A673 (cell line): ENCODE measurements at places on chromosomes 12 and 14. TPM values are rescaled to one million over a fixed set of nuclear protein-coding genes. Genes with fewer than 3 reads are reported as not detected.

DNA sequence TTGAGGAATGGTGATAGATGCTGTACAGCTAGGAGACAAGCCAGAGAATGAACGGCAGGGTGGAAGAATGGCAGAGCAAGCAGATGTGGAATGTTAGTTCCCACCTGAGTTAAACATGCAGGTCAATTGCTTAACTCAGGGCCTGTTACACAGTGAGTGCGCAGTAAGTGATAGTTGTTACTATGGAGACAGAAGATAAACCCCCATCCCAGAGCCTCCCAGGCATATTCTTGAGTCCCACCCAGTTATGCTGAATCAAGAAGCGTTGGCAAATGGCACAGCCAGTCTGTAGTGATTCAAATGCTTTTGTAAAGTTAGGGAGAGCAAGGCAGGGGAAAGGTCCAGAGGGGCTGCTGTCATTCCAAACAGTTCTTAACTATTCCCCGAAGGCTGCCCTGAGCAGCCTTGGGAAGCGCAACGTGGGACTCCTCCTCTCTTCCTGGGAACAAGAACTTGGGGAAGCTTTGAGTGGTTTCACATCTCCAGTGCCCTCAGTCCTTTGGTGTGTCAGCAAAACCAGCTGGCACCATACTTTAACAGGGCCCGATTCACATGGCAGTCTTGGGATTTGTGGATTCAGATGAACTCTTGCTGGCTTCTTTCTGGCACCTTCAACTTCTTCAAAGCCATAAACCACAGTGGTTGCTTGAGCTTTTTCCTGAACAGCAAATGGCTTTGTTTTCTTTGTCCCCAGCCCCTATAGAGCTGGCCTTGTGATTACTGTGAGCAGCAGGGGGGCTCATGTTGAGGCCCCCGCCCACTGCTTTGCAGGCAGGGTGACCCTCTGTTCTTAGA lies 66.4 kb downstream of the PPM1A start:
- no peaks in the 10 kb centered on the region for H3K27me3 ChIP-seq
- no peaks in the 10 kb centered on the region for H3K36me3 ChIP-seq
- peaks cover 40% of the 10 kb centered on the region for H3K4me1 ChIP-seq
- no peak overlapping the region for H3K27ac ChIP-seq
- no peak for DNase-seq
- H3K4me3 ChIP-seq: no peak overlapping the region

MYBPC1 gene
- total RNA-seq: 0.09 and 0.49 TPM in 2 replicates

DNA sequence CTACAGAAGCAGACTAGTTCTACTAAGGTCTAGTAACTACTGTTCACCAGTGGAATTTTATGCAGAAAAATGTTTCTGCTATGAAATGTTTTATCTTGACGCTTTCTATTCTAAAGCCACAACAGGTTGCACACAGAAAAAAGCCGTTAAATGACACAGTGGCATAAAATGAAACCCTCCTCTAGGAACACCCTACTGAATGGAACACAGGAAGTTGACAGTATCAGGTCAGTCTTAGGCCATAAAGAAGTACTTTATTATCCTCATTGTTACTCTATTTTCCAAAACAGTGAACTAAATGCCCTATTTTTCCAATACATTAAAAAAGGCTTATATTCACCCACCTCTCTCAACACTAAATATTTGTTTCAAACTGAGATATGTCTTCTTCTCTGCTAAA lies 21.9 kb downstream of the EPS8 start:
- no peak for DNase-seq
- H3K27ac ChIP-seq: no peak overlapping the region
- peaks cover 9% of the 10 kb centered on the region for H3K4me1 ChIP-seq
- H3K36me3 ChIP-seq: no peaks in the 10 kb centered on the region
- H3K4me3 ChIP-seq: no peak overlapping the region
- no peaks in the 10 kb centered on the region for H3K27me3 ChIP-seq

DNA sequence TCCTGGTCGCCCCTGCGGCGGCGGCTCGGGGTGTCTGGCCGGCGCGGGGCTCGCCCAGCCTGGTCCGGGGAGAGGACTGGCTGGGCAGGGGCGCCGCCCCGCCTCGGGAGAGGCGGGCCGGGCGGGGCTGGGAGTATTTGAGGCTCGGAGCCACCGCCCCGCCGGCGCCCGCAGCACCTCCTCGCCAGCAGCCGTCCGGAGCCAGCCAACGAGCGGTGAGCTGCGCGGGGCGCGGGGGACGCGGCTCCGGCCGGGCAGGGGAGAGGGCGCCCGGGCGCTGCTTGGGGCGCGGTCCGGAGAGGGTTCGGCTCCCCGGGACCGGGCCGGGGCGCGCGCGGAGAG lies at the start of gene LGALS3:
Gene LGALS3 (plus strand): TSS at position 167 of the 342 bp plus-strand sequence. CDS start 8,122 bp downstream, outside the sequence.
- no peaks in the 10 kb centered on the region for H3K27me3 ChIP-seq
- peaks cover 7% of the 10 kb centered on the region for H3K4me1 ChIP-seq
- H3K4me3 ChIP-seq: peak within 1 kb of the TSS; percentile 53

DNA sequence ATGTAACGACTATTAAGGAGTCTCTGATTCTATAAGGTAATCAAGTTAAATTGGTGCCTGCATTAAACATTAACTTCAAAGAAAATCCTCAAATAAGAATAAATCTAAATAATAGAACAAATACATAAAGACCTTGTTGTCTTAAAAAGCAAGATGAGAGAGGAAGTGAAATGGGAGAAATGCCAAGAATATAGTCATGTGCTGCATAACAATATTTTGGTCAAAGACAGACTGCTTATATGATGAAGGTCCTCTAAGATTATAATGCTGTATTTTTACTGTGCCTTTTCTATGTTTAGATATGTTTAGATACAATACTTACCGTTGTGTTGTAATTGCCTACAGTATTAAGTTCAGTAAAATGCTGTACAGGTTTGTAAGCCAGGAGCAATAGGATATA lies 213.6 kb downstream of the C12orf42 start:
- H3K36me3 ChIP-seq: no peaks in the 10 kb centered on the region
- no peak overlapping the region for H3K27ac ChIP-seq
- H3K27me3 ChIP-seq: no peaks in the 10 kb centered on the region
- no peak for DNase-seq
- no peak overlapping the region for H3K4me3 ChIP-seq

DNA sequence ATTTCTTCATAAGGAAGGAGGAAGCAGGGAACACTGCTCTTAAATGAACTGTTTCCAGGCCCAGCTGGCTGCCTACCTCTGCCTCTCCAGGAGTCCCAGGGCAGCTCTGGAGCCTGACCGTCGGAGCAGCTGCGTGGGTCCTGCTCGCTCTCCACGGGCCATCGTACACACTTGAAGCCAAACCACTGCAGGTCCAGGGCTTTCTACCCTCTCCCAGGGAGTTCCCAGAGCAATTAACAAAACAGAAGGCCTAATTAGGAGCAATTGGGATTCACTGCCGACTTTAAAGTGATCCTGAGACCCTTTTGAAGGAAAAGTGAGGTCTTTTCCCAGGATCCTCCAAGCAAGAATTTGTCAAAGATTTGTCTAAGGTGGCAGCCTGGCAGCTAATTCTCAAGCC lies 76.9 kb downstream of the OTX2 start:
- no peak overlapping the region for H3K4me3 ChIP-seq
- H3K27me3 ChIP-seq: no peaks in the 10 kb centered on the region
- no peak overlapping the region for H3K27ac ChIP-seq
- no peaks in the 10 kb centered on the region for H3K4me1 ChIP-seq
- no peaks in the 10 kb centered on the region for H3K36me3 ChIP-seq

DNA sequence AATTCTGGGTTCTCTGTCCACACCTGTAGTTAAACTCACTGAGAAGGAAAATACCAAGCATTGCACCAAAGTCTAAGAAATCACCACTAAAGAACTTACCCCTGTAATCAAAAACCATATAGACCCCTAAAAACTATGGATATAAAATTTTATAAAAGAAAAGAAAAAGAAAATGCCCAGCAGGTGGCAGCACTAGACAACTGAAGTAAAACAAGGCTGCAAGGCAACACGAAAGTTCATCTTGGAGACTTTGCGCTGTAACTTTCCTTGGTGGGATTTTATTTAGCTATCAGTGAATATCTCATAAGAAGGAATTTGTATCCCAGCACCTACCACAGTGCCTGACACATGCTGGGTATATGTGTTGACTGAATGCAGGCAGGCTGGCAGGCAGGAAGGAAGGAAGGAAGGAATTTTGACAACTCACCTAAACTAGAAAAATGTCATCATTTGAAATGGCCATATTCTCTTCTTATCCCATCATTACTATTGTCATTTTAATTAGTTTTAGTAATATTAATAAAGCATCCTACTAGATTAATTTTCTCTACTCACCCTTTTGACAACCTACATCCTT lies 68.2 kb upstream of the ETV6 start:
- H3K27ac ChIP-seq: no peak overlapping the region
- no peak overlapping the region for H3K4me3 ChIP-seq
- H3K27me3 ChIP-seq: no peaks in the 10 kb centered on the region
- DNase-seq: peak; percentile 90
- H3K4me1 ChIP-seq: peaks cover 28% of the 10 kb centered on the region
- no peaks in the 10 kb centered on the region for H3K36me3 ChIP-seq

TSPAN11 gene
- 20.9 and 28.0 TPM in 2 replicates for total RNA-seq

DNA sequence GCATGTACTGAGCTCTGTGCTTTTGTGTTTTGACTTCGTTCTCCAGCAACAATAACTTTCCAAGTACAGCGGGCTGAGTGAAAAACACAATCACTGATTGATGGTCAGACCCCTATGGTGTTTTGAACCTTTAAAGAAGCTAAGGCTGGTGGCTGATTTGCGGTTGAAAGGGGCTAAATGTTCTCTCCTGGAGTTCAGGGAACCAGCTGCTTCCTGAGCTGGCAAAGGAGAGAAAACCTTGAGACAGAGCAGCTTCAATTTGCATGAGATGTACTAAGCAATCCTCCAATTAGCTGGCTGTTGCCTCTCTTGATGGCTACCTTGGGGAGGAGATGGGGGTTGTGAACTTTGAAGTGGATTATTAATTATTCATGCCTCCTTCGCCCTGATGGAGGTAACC lies 546.7 kb upstream of the SEL1L start:
- no peak overlapping the region for H3K27ac ChIP-seq
- no peaks in the 10 kb centered on the region for H3K36me3 ChIP-seq
- H3K27me3 ChIP-seq: no peaks in the 10 kb centered on the region
- H3K4me3 ChIP-seq: no peak overlapping the region

- H3K36me3 ChIP-seq: peaks cover 13% of the 10 kb centered on the region
- peak; percentile 84 for DNase-seq
- peaks cover 9% of the 10 kb centered on the region for H3K4me1 ChIP-seq
- H3K27ac ChIP-seq: peak within 1 kb of the TSS; percentile 79
- H3K4me3 ChIP-seq: peak within 1 kb of the TSS; percentile 84
These were observed at the start of gene SIX4 for GRCh38 chr14:60723907-60724618. SIX4 (minus strand) TSS chr14:60724351; CDS start chr14:60724074, 277 bp downstream.

B4GALNT3 gene
- 19.4 and 20.2 TPM in 2 replicates for total RNA-seq

- no peaks in the 10 kb centered on the region for H3K36me3 ChIP-seq
- H3K4me3 ChIP-seq: no peak overlapping the region
- no peak for DNase-seq
- no peaks in the 10 kb centered on the region for H3K4me1 ChIP-seq
These were observed 81.5 kb downstream of the SLC24A4 start for GRCh38 chr14:92404421-92404820.

DNA sequence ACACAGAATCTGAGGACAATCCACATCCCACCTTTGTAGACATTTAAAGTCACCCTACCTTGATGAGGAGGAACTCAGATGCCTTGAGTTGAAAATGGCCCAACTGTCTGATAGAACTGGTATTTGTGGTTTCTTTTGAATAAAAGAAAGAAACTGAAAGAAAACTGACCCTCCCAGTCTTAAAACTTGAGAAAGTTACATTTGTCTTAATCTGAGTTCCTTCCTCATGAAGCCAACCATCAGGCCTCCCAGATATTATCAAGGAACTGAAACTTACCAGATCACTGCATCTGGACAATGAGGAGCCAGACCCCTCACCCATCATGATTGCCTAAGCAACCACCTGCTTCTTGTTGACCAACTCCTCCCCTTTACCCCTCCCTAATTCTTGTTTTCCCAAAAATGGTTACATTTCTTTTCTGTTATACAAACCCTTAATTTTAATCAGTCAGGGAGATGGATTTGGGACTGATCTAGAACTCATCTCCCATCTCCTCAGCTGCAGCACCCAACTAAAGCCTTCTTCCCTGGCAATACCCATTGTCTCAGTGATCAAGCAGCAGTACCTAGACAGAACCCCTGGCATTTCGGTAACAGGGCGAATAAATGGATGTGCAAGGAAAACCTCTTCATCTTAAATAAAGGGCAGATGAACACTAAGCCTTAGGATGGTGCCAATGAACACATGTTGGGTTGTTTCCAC lies 72.0 kb upstream of the RESF1 start:
- no peaks in the 10 kb centered on the region for H3K36me3 ChIP-seq
- DNase-seq: no peak
- H3K27me3 ChIP-seq: no peaks in the 10 kb centered on the region
- H3K4me3 ChIP-seq: no peak overlapping the region

DNA sequence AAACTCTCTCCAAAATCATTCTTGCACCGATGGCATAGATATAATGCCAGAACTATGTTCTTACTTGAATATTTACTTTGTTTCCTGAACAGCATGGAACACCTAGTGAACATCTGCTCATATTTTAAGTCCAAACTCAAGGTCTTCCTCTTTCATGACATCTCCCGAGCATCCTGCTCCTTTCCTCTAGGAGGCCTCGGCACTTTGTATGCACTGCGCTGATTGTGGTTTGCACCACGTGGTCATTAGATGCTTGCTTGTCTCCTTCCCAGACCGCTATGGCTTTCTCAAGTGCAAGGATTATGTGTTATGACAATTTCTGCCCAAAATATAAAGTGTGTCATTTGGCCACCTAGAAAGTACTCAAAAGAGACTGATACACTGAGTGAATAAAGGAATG lies 912.0 kb downstream of the GALC start:
- DNase-seq: no peak
- no peak overlapping the region for H3K4me3 ChIP-seq
- H3K4me1 ChIP-seq: peaks cover 8% of the 10 kb centered on the region

SYNDIG1L gene
- total RNA-seq: not detected in 2 replicates

DNA sequence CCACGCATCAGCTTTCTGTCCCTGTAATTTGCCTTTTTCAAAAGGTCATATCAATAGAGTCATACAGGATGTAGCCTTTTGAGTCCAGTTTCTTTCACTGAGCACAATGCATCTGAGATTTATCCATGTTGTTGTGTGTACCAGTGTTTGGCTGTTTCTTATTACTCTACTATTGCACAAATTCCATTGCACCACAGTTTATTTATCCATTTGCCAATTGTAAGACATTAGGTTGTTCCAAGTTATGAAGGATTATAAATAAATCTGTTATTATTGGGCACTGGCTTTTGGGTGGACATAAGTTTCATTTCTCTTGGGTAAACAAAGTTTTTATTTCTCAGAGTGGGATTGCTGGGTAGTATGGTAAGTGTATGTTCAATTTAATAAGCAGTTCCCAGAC lies 68.3 kb upstream of the TBPL2 start:
- H3K36me3 ChIP-seq: no peaks in the 10 kb centered on the region
- no peak overlapping the region for H3K4me3 ChIP-seq
- no peak overlapping the region for H3K27ac ChIP-seq
- H3K4me1 ChIP-seq: peaks cover 2% of the 10 kb centered on the region

DNA sequence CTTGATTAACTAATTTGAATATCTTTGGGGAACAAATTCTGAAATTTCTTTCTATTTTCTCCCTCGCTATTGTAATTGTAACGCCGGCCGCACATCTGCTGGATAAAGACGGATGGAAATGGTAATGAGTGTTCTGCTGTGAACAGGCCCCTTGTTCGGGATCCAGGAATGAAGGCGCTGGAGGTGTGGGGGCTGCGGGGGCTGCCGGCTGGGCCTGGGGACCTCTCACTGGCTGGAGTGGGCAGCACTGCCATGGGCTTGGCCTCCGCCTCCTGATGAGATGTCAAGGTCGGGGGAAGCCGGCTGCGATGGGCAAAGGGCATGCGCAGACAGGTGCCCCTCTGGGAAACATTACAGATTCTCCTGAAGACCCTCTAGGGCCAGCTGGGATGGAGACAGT lies 175.4 kb downstream of the PHETA1 start:
- no peak overlapping the region for H3K27ac ChIP-seq
- DNase-seq: no peak

RHOF gene
- 21.1 and 24.3 TPM in 2 replicates for total RNA-seq

ABCC9 gene
- total RNA-seq: 0.04 TPM in 1 of 2 replicates, not detected in the other

GRCh38 chr14:93959239-93960107 lies 16.9 kb downstream of the ASB2 start:
- H3K27me3 ChIP-seq: no peaks in the 10 kb centered on the region
- H3K4me1 ChIP-seq: no peaks in the 10 kb centered on the region
- no peaks in the 10 kb centered on the region for H3K36me3 ChIP-seq
